ENCODE measurements at places on chromosomes 7 and 10.

DNA sequence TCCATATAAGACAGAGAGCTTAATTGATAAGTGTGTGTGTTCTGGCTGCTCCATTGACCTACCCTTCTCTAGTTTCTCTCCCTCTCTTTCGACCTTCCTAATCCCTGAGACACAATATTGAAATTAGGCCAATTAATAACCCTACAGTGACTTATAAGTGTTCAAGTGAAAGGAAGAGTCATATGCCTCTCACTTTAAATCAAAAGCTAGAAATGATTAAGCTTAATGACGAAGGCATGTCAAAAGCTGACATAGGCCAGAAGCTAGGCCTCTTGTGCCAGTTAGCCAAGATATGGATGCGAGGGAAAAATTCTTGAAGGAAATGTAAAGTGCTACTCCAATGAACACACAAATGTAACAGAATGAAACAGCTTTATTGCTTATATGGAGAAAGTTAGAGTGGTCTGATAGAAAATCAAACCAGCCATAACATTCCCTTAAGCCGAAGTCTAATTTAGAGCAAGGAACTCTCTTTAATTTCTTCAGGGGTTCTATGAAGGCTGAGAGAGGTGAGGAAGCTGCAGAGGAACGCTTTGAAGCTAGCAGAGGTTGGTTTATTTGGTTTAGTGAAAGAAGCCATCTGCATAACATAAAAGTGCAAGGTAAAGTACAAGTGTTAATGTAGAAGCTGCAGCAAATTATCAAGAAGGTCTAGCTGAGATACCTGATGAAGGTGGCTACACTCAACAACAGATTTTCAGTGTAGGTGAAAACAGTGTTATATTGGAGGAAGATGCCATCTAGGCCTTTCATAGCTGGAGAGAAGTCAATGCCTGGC, 53.8 kb downstream of the ST7 start:
- DNase-seq = no peak

DNA sequence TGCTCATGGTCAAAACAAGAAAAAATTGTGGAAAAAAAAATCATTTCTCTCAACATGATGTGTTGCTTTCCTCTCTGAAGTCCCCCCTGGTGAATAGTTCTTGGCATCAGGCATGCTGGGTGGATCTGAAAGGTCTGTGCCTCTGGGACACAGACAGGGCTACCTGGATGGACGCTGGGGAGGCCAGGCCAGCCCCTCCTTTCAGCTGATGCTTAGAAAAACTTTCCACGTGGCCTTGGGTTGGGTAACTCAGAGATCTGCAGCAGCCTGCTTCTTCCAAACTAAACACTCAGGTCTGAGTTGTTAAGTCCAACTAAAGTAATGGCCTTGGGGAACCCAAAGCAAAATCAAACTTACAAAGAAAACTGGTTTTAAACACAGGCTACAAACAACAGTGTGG, 113.0 kb downstream of the CCDC3 start:
- no peak for DNase-seq

GRCh38 chr10:114893251-114893650, 44.7 kb upstream of the TRUB1 start:
- DNase-seq = no peak

DNA sequence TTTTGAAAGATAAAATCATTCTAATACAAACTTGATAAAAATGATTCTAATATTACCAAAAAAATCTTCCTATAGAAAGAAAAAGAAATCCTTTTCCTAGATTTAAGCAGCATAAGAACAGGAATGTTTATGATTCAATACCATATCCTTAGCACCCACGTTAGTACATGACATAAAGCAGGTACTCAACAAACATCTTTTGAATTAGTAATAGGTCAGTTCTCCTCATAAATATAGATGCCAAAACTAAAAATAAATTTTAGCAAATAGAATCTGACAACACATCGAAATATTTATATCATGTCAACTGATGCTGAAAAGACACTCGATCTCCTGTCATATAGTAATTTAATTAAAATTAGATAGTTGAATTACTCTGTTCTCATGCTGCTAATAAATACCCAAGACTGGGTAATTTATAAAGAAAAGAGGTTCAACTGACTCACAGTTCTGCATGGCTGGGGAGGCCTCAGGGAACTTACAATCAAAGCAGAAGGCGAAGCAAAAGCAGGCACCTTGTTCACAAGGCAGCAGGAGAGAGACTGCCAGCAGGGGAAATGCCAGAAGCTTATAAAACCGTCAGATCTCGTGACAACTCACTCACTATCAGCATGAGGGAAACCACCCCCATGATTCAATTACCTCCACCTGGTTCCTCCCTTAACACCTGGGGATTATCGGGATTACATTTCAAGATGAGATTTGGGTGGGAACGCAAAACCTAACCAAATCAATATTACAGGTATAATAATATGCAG, 191.8 kb downstream of the HTR7 start:
- DNase-seq = no peak

GRCh38 chr7:16021851-16022250, 335.4 kb upstream of the MEOX2 start:
- no peak for DNase-seq

- DNase-seq = no peak
These were observed 40.2 kb downstream of the CYCS start for GRCh38 chr7:25084821-25085220.

GRCh38 chr7:127091620-127092019, 161.1 kb downstream of the GRM8 start:
- DNase-seq = no peak

- no peak for DNase-seq
These were observed 168.6 kb upstream of the SHH start for GRCh38 chr7:155980841-155981240.

GRCh38 chr10:132400547-132401151, 3.6 kb downstream of the PWWP2B start:
- DNase-seq = no peak

DNA sequence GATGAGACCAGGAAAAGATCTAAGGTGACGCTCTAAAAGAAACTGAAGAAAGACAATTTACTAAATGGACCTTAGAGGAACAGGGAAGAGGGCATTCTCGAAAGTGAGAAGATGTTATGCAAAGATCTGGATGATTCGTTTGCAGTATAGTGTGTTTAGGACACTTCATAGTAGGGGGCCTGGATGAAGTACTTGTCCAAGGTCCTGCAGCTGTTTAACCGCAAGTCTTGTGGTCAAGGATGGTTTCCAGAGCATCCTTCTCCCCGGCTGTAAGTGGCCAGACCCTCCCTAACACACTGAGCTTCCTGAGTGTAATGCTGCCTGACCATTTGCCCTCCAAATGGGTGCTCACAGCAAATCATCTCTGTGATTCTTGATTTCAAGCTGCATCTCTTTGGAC, 101.6 kb downstream of the XPNPEP1 start:
- no peak for DNase-seq

- no peak for DNase-seq
These were observed 223.7 kb upstream of the HABP2 start for GRCh38 chr10:113329121-113329596.

- peak; percentile 87 for DNase-seq
These were observed 55.9 kb downstream of the FAM241B start for GRCh38 chr10:69685802-69686585.

- DNase-seq = no peak
These were observed 23.0 kb upstream of the LRGUK start for GRCh38 chr7:134104166-134104565.

- no peak for DNase-seq
These were observed 226.4 kb downstream of the BUB3 start for GRCh38 chr10:123380491-123381085.

- DNase-seq = no peak
These were observed 105.2 kb upstream of the MGMT start for GRCh38 chr10:129361676-129362376.

- no peak for DNase-seq
These were observed 175.0 kb upstream of the PITRM1 start for GRCh38 chr10:3347413-3348182.

DNA sequence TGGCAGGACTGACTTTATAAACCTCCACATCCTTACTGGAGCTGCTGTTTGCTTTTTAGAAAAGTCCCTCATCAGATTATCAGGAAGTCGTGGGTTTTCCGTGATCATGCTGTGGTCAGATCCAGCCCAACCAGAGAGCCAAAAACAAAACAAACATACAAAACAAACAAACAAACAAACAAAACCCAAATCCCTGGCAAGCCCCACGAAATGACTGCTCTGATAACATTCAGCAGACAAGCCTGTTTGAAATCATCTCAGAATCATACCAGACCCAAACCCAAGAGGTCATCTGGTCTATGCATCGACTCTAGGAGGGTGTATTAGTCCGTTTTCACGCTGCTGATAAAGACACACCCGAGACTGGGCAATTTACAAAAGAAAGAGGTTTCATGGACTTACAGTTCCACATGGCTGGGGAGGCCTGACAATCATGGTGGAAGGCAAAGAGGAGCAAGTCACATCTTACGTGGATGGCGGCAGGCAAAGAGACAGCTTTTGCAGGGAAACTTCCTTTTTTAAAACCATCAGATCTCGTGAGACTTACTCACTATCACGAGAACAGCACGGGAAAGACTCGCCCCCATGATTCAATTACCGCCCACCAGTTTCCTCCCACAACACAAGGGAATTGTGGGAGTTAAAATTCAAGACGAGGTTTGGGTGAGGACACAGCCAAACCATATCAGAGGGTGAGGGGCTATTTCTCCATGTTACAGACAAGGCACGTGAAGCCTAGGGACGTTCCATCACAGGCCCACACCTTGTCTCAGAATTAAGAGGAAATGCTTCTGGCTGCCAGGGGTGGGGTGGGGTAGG, 85.7 kb downstream of the PARP12 start:
- DNase-seq = no peak

GRCh38 chr7:4962872-4963775, 4.1 kb upstream of the MMD2 start:
- DNase-seq = no peak

DNA sequence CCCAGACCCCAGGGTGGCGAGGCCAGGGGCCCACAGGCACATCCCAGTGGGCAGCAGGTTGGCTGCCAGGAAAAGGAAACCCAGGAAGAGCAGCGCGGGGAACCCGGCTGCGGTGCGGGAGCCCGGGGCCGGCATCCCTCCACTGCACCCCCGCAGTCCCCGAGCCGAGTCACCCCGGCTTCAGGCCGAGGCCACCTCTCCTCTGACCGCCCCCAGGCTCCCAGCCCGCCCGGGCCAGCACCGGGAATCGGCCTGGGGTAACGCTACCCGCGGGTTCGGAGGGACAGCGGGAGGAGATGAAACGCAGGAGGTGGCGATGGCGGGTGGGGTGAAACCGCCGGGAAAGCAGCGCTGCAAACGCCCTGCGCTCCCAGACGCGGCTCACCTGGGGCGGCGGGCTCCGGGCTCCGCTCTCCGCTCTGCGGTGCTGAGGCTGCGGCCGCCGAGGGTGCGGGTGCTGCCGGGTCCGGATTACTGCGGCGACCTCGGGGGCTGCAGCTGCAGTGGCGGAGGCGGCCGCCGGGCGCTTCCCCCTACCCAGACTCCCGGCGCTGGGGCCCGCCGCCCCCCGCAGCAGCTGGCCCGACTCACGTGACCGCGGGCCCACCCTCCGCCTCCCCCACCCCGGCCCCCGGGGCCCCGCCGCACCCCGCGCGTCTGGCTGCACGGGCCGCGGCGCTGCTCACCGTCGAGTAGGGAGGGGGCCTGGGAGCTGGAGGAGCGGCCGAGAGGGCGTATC, at the start of gene SCRN1:
Gene SCRN1, minus strand, starts transcription at position 545 of the 739 bp plus-strand sequence. CDS start 20,734 bp downstream, outside the sequence.
- peak; percentile 77 for DNase-seq

GRCh38 chr7:2274666-2275065, 32.6 kb downstream of the NUDT1 start:
- DNase-seq = peak; percentile 14

- no peak for DNase-seq
These were observed 103.5 kb upstream of the FAM3C start for GRCh38 chr7:121499624-121500023.

- DNase-seq = no peak
These were observed 176.6 kb downstream of the GALNT11 start for GRCh38 chr7:152202056-152202455.

- no peak for DNase-seq
These were observed 52.7 kb upstream of the ELN start for GRCh38 chr7:73974948-73975926.

DNA sequence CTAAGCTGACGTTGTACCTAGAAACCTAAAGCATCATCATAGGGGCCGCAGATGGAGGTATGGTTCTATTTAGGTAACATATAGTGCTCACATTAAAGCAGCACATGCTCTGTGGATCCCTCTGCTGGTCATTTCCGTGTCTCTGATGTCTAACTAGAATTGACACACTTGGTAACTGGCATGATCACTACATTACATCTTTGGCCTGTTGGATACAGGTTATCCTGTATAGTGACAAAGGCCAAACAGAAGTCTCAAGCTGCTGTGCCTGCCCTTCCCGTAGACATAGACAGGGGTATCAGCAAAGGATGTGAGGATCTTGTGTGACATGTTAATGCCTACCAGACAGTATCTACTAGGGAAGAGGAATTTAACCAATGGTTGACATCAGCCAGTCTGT, 51.2 kb downstream of the KIF5B start:
- no peak for DNase-seq

- no peak for DNase-seq
These were observed 101.6 kb upstream of the EEPD1 start for GRCh38 chr7:36051501-36051900.

- DNase-seq = no peak
These were observed 34.0 kb upstream of the INSIG1 start for GRCh38 chr7:155263581-155264143.

DNA sequence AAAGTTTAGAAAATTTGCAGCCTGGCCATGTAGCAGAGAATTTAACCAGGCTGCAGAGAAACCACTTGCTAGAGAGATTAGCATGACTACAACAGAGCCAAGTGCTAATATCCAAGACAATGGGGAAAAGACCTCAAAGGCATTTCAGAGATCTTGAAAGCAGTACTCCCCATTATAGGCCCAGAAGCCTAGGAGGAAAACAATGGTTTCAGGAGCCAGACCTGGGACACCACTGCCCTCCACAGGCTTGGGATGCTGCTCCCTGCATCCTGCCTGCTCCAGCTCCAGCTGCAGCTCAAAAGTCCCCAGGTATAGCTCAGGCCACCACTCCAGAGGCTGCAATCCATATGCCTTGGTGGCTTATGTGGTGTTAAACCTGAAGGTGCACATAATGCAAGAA, 101.5 kb upstream of the TMEM72 start:
- DNase-seq = no peak

DNA sequence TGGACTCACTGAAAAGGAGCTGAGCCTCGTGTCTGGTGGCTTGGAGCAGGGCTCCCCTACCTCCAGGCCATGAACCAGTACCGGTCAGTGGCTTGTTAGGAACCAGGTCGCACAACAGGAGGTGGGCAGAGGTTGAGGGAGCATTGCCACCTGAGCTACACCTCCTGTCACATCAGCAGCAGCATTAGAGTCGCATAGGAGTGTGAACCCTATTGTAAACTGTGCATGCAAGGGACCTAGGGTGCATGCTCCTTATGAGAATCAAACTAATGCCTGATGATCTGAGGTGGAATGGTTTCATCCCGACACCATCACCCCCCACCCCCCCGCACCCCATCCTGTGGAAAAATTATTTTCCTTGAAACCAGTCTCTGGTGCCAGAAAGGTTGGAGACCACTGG, 50.4 kb downstream of the TSPAN15 start:
- no peak for DNase-seq

DNA sequence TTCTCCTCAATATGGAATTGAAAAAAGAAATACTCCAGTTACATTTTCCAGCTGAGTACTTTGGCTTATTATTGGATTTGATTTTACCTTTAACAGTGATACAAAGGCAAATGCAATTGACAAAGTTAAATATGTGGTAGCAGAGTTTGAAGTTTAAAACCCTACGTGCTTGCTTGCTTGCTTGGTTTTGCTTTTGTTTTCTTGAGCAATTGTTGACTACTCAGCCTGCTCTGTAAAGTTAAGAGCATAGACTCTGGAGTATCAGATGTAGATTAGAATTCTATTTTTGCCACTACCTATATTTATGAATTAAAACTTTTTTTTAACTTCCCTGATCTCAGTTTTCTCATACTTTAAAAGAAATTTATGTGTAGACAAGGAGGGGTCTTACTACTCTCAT, 51.4 kb downstream of the PCDH15 start:
- DNase-seq = no peak
